Bronchial smooth muscle cell (primary cell): ENCODE measurements at places on chromosomes 11 and 22. TPM values are rescaled to one million over a fixed set of nuclear protein-coding genes. Genes with fewer than 3 reads are reported as not detected.

The NLRX1 gene
- total RNA-seq, result 10.3 and 12.5 TPM in 2 replicates

The GRM5 gene
- total RNA-seq, result under 0.01 TPM in 1 of 2 replicates, not detected in the other

The OR52N1 gene
- not detected in 2 replicates for total RNA-seq

The LIMK2 gene
- 16.9 and 21.3 TPM in 2 replicates for total RNA-seq

The PRAME gene
- not detected in 2 replicates for total RNA-seq

The SLC43A1 gene
- total RNA-seq, result 12.0 and 26.4 TPM in 2 replicates

The MS4A15 gene
- not detected in 2 replicates for total RNA-seq

The VPREB1 gene
- total RNA-seq, result not detected in 2 replicates

The OR8D4 gene
- not detected in 2 replicates for total RNA-seq

The GTSE1 gene
- 0.17 and 0.95 TPM in 2 replicates for total RNA-seq

The RAB38 gene
- 0.60 and 1.1 TPM in 2 replicates for total RNA-seq

The DDI1 gene
- not detected in 2 replicates for total RNA-seq

The CARD10 gene
- total RNA-seq, result 2.4 and 2.5 TPM in 2 replicates

The HPX gene
- 0.63 and 0.77 TPM in 2 replicates for total RNA-seq

The ZP1 gene
- total RNA-seq, result 0.32 TPM in 1 of 2 replicates, not detected in the other

The HEPHL1 gene
- total RNA-seq, result not detected in 2 replicates

The P2RX6 gene
- 2.6 and 6.9 TPM in 2 replicates for total RNA-seq

The HTR3A gene
- total RNA-seq, result not detected in 2 replicates

The SERPING1 gene
- total RNA-seq, result 5.5 and 7.6 TPM in 2 replicates

The ESAM gene
- 0.09 and 0.16 TPM in 2 replicates for total RNA-seq

The CCDC15 gene
- 0.43 and 0.63 TPM in 2 replicates for total RNA-seq

The RASSF10 gene
- total RNA-seq, result 0.09 TPM in 1 of 2 replicates, not detected in the other

The NXPE1 gene
- total RNA-seq, result not detected in 2 replicates

The LRRC32 gene
- total RNA-seq, result 9.6 and 22.9 TPM in 2 replicates

The OR51I1 gene
- 0.60 TPM in 1 of 2 replicates, not detected in the other for total RNA-seq

The SLC25A18 gene
- total RNA-seq, result not detected in 2 replicates

The APLNR gene
- total RNA-seq, result not detected in 2 replicates

The LRRC10B gene
- total RNA-seq, result not detected in 2 replicates

The MEI1 gene
- 0.17 and 1.6 TPM in 2 replicates for total RNA-seq

The CCDC88B gene
- total RNA-seq, result 1.3 and 1.7 TPM in 2 replicates

The ASCL2 gene
- total RNA-seq, result not detected in 2 replicates

The INS gene
- not detected in 2 replicates for total RNA-seq
